ENCODE measurements at places on chromosomes 11 and 22.

GRCh38 chr11:86904001-86904400 lies 51.2 kb downstream of the FZD4 start:
- no peaks in the 10 kb centered on the region for H3K4me1 ChIP-seq
- no peak for DNase-seq
- H3K27me3 ChIP-seq = no peaks in the 10 kb centered on the region
- H3K27ac ChIP-seq = no peak overlapping the region
- no peak overlapping the region for H3K4me3 ChIP-seq

- no peaks in the 10 kb centered on the region for H3K36me3 ChIP-seq
- no peak overlapping the region for H3K4me3 ChIP-seq
- no peaks in the 10 kb centered on the region for H3K27me3 ChIP-seq
- H3K27ac ChIP-seq = no peak overlapping the region
- DNase-seq = peak; percentile 54
- H3K4me1 ChIP-seq = no peaks in the 10 kb centered on the region
Measured at GRCh38 chr11:125093502-125093901, 17.9 kb downstream of the TMEM218 start.

DNA sequence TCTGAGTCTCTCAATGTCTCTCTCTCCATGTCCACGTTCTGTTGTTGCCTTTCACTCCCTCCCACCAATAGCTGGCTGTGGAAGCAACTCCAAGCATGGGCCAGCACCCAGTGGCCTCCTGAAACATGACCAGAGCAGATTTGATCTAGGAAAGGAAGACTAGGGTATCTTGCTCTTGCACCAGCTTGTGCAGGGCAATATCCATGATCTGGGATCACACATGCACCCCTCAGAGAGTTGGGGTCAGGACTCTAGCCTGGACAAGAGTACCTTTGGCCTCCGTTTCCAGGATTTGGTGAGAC lies 34.5 kb upstream of the RIC3 start:
- H3K36me3 ChIP-seq = no peaks in the 10 kb centered on the region
- H3K4me3 ChIP-seq = no peak overlapping the region
- DNase-seq = no peak
- H3K27me3 ChIP-seq = no peaks in the 10 kb centered on the region

DNA sequence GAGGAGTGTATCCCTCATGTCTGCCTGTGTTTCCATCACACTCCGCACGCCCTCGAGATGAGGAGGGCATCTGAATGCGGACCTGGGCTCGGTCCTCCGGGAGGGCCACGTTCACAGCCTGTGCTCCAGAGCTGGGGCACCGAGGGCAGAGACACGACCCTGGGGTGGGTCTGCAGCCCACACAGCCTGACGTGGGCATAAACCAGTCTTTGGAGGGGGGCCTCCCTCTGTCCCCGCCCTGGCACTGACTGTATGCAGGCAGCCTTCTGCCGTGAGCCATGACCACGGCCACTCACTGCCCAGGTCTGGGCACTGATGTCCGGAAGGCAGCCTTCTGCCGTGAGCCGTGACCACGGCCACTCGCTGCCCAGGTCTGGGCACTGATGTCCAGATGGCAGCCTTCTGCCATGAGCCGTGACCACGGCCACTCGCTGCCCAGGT lies 1425.1 kb downstream of the BRD1 start:
- no peaks in the 10 kb centered on the region for H3K27me3 ChIP-seq
- H3K36me3 ChIP-seq = no peaks in the 10 kb centered on the region
- no peak overlapping the region for H3K27ac ChIP-seq
- DNase-seq = peak; percentile 36
- H3K4me3 ChIP-seq = no peak overlapping the region

DNA sequence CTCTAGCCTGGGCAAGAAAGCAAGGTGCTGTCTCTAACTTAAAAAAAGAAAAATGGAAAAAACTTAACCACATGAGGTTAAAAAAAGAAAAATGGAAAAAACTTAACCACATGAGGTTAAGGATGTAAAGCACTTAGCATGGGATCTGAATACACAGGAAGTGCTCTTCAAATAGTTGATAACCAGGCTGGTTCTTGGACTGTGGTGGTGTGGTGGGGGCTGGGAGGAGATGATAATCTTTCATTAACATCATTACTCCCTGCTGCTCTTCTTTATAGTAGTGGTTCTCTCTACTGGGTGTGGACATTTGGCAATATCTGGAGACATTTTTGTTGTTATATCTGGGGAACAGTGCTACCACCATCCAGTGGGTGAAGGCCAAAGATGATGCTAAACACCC lies 88.4 kb downstream of the TTC17 start:
- no peak for DNase-seq
- H3K36me3 ChIP-seq = peaks cover 87% of the 10 kb centered on the region
- H3K27me3 ChIP-seq = no peaks in the 10 kb centered on the region
- H3K4me1 ChIP-seq = no peaks in the 10 kb centered on the region

GRCh38 chr11:120168960-120169681 lies 31.2 kb upstream of the TRIM29 start:
- peak overlapping the region; percentile 38 for H3K4me3 ChIP-seq
- DNase-seq = peak; percentile 67
- no peak overlapping the region for H3K27ac ChIP-seq
- H3K27me3 ChIP-seq = peaks cover 5% of the 10 kb centered on the region
- H3K4me1 ChIP-seq = peaks cover 25% of the 10 kb centered on the region

- H3K27ac ChIP-seq = no peak overlapping the region
- no peaks in the 10 kb centered on the region for H3K36me3 ChIP-seq
- no peaks in the 10 kb centered on the region for H3K4me1 ChIP-seq
Measured at GRCh38 chr11:10026514-10026913, 267.5 kb downstream of the SBF2 start.

GRCh38 chr11:17766590-17766989 lies 32.0 kb downstream of the KCNC1 start:
- no peak for DNase-seq
- H3K36me3 ChIP-seq = no peaks in the 10 kb centered on the region
- H3K27me3 ChIP-seq = no peaks in the 10 kb centered on the region
- no peaks in the 10 kb centered on the region for H3K4me1 ChIP-seq
- no peak overlapping the region for H3K27ac ChIP-seq

Data from right atrium auricular region (tissue), 2 donors.